ENCODE measurements at places on chromosomes 7 and 10.

GRCh38 chr7:30671793-30672465, 10.3 kb downstream of the CRHR2 start:
- peak; percentile 84 for DNase-seq

- DNase-seq, result no peak
Observed at GRCh38 chr7:38052786-38053185, 125.3 kb upstream of the STARD3NL start.

DNA sequence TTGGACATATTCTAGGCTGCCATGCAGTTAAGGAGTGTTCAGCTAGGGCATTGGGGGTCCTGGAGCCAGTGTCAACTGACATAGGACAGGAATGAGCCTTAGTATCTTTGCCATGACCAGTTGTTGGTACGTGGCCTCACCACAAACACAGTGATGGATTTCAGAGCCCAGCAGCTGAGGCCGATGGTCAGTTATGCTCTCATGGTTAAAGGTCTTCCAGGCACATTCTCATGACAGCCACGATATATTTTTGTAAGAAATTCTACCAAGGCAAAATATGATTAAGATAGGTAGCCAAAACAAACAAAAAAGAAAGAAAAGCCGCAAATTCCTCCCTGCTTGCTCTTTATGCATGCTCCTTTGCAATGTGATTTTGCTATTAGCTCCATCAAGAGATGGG, 47.8 kb downstream of the CDHR3 start:
- no peak for DNase-seq

GRCh38 chr10:127999297-128000129, 92.6 kb downstream of the PTPRE start:
- DNase-seq, result no peak

DNA sequence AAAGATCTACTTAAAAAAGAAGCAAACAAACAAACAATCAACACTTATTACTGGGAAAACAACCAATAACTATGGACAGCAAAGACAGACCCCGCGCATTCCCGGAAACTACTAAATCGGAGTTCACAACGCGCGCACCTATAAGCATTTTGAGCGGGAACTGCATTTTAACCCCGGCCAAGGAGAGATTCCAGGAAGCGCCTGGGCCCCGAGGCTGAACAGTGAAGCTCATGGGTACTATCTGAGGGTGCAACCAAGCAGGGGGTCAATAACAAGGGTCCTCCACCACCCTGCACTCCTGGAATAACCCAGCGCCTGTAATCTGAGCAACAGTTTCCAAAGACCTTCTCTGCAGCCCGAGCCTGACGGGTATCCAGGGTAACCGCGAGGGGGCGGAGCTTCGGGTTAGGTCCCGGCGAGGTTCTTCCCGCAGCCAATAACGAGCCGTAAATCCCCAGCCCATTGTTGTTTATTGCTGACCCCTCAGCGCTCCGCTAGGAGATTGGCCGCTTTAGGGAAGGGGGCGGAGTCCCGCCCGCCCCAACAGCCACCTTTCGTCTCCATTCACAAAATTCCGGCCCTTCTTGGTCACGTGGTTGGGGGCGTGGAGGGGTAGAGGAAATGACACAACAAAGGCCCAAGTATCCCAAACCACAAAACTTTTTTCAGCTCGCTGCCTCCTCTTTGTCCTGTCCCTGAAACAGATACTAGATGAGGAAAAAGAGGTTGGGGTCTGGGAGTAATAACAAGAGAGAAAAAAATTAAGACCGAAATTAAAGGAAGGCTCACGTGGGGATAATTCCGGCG, 1.7 kb upstream of the ETV1 start:
- peak; percentile 97 for DNase-seq

GRCh38 chr7:30448461-30449189, 30.0 kb downstream of the NOD1 start:
- DNase-seq, result no peak

- DNase-seq, result no peak
Observed at GRCh38 chr7:102046373-102047117, 229.1 kb downstream of the CUX1 start.

- DNase-seq, result peak; percentile 70
Observed at GRCh38 chr10:135601-136464, 578 bp downstream of the ZMYND11 start.

DNA sequence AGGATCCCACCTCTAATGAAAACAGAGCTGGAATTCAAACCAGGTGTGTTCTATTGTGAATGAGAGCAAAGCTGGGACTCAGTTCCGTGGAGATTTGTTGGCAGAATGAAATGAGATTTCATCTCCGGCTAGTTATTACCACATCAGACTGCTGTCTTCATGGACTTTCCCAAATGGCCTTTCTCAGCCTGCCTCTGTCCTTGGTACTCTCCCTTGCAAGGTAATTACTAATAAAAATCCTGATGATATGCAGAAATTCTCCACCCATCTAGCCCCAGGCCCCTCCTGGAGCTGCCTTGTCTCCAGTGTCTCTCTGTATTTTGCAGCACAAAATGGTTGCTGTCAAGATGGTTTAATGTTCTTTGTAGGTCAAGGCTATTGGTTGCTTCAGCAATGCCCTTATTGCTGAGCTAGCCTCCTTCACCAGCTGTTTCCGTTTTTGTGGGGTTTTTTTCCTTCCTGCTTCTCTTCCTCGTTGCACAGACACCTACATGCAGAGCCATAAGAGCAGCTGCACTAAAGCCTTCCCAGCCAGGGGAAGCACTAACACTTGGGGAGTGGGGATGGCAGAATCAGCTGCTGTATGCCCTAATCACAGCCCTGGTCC, 185.0 kb upstream of the GHITM start:
- no peak for DNase-seq

GRCh38 chr7:152336754-152337368, 98.9 kb downstream of the KMT2C start:
- peak; percentile 10 for DNase-seq

DNA sequence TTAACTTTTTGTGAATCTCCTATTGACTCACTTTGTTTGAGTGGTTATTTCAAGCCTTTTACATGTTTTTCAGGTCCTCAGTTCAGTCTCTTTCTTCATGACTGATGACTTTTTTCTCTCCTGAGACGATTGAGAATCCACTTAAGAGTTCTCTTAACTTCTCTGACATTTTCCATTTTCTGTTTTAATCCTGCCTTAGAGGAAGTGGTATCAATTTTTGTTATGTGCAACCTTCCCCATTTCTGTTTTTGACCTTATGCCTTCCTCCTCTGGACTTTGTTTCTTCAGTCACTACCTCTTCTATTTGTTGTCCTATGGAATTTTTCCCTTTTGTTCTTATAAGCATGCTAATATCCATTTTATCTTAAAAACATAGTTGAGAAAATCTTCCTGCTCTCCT, 2.4 kb downstream of the PSMC2 start:
- DNase-seq, result no peak

DNA sequence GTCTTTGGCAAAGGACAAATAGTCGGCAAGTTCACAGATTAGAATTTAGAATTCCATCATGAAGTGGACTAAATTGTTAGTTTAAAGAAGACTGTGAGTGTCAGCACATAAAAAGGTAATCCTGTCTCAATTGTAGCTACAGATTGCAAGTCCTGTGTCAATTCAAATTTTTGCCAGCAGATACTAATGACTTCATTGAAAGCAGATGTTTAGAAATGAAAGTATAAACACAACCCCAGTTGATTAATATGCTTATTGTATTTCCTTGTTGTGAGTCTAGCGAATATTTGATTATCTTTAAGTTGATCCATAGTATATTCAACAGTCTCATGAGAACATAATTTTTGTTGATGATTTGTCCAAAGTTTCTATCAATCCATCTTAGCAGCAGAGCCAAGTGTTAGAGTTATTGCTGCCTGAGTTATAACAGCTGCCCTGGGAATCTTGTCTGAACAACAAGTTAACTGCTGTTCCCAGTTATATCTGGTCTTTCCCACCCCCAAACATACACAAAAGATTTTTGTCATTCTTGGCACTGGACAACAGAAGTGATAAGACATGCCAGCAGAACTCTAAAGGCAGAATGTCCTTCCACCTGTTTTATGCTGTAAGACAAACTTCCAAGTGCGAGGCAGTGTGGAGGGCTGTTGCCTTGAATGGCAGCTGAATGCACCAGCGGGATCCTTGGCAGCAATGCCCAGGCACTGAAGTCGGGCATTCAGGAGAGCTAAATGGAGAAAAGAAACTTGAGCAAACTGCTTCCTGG, 21.3 kb upstream of the HERPUD2 start:
- DNase-seq, result no peak

- peak; percentile 28 for DNase-seq
Observed at GRCh38 chr10:68989317-68989990, 851 bp downstream of the KIFBP start.

DNA sequence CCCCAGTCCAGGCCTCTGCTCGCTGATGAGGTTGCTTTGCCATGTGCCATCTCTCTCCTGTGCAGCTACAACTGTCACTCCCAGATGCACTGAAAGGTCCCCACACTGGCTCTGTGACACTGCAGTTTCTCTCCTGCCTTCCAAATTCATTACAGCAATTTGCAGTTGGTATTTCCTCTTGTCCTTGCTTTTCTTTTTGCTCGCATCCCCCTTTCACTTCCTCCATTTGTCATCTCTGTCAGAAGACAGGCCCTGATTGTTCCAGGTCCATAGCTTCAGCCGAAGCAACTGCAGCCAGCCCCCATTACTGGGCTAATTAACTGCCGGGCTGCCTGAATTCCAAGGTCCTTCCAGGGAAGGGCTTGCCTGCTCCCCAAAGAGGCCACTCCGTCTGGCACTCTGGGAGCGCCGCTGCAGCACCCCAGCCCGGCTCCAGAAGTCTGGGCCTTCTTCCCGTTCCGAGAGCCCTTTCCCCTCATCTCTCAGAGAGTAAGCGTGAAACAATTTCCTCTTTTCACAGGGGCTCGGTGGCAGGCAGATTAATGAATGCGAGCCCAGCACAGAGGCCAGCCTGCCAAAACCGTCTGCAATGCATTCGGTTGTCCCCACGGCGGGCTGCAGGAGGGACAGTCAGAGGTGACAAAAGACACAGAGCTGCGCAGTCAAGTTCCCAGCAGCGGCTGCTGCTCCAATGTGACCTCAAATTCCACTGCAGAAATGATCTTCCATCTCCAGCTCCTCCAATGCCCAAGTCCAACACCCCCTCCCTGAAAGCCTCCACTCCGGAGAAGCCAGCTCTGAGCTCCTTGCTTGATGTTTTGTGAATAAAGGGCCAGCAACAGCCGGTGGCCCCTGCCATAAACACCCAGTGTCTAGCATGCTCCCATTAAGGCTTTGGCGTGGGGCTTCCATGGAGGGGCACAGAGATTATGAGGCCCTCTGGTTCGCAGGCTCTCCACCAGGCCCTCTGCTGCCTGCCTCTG, 279.4 kb upstream of the HABP2 start:
- peak; percentile 38 for DNase-seq

GRCh38 chr7:139521439-139521838, 2.0 kb upstream of the CLEC2L start:
- DNase-seq, result no peak

DNA sequence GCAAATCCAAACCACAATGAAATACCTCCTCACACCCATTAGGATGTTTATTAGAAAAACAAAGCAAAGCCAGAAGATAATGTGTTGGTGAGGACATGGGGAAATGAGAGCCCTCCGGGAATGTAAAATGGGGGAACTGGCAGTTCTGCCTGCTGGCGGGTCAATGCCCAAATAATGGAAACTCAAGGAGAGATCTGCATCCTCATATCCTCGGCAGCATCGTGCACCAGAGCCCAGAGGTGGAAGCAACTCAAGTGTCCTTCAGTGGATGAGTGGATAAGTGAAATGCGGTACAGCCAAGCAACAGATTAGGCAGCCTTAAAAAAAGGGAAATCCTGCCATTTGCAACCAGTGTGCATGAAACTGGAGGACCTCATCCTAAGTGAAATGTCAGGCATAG, 325.2 kb downstream of the WDR37 start:
- no peak for DNase-seq
